ENCODE measurements at places on chromosomes 1 and 21.

GRCh38 chr1:217435204-217435603 is 195.7 kb downstream of the GPATCH2 start:
- DNase-seq: no peak

- DNase-seq: no peak
These were observed 11.4 kb upstream of the GADD45A start for GRCh38 chr1:67673468-67674201.

- no peak for DNase-seq
These were observed 670 bp downstream of the COX20 start for GRCh38 chr1:244836135-244836521.

DNA sequence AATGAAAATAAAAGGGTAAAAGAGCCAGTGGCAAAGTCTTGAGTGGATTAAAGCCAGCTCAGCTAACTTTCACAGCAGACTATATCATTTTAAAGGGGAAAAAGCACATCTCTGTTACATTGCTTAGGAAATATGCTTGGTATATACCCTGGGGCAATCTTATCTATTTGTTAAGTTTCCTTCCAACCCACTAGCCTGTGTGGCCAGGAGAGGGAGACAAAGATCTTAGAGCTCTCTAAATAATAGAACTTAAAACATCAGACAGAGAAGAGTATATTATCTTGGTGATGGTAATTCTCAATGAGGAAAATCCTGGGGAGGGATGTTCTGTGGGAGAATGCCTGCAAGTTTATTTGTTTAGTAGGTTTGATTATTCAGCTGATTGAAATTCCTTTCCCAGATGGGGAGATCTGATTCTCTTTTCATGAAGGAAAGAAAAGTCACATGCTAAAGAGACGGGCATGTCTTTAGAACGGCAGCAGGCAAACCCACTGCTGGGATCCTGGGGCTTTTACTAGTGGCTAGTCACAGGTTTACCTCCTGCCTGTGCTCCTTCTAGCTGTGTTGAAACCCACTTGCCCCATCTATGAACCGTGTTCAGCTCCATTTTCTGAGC is 3.6 kb downstream of the KCNE2 start:
- no peak for DNase-seq

DNA sequence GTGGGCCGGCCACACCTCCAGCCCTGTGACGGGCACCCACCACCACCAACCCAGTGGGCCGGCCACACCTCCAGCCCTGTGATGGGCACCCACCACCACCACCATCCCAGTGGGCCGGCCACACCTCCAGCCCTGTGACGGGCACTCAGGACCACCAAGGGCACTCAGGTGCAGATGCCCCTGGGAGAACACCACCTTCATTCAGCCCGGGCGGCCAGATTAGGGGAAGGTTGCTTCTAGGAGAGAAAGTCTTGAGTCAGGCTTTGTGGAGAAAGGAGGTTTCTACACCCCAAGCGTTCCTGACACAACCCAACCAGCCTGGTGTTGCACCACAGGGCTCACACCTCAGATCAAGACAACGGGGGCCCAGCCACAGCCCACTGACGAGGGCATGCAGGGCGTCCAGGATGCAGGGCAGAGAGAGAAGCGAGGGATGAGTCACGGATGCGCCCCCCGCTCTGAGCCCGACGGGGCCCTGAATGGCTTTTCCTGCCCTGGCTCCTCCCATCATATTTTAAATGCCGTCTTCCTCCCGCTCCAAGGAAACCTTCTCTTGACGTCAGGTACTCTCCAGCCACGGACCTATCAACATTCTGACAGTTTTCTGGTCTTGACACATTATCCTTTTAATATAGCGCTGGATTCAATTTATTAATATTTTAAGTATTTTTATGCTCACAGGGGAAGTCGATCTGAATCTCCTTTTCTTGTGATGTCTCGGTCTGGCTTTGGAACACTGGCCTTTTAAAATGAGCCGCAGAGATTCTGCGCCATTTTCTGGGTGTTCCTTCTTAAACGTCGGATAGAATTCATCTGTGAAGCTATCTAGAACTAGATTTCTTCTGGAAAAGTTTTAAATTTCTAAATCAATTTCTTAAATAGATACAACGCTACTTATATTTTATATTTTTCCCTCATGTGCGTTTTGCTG is 631 bp upstream of the SPATC1L start:
- no peak for DNase-seq

DNA sequence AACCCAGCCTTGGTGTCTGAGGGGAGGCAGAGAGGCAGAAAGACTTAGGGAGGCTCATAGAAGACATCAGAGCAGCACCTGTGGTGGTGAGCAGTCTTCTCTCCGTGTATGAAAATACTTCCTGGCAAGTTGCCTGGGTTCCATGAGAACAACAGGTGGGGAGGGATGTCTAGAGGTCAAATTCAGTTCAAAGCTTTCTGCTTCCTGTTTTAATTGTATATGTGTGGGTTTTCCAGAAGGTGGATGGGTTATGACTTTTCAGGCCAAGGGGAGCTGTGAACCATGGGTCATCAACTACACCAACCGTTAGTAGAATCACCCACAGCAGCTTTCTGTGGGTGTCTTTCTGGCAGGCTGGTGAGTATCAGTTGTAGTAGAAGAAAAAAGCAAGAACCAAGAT is 4.1 kb upstream of the FCRL2 start:
- DNase-seq: no peak

GRCh38 chr21:31098576-31099005 is 60.3 kb upstream of the KRTAP19-8 start:
- DNase-seq: peak; percentile 56

DNA sequence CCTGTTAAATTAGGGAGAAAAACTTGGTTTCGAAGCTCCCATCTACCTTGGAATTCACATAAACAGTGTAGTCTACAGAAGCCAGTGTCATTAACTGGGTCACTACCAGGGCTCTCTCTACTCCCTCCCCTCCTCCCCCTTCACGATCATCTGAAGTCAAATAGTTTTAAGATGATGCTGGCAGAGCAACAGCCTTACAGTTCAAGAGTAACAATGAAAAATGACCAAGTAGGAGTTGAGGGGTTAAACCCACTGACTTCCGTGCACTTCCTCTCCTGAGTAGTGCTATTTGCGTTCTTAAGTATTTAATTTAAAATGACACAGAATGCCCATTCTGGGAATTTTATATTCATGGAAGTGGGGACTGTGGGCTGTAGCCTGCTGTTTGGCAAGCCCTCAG is 236.9 kb downstream of the SIPA1L2 start:
- DNase-seq: no peak

DNA sequence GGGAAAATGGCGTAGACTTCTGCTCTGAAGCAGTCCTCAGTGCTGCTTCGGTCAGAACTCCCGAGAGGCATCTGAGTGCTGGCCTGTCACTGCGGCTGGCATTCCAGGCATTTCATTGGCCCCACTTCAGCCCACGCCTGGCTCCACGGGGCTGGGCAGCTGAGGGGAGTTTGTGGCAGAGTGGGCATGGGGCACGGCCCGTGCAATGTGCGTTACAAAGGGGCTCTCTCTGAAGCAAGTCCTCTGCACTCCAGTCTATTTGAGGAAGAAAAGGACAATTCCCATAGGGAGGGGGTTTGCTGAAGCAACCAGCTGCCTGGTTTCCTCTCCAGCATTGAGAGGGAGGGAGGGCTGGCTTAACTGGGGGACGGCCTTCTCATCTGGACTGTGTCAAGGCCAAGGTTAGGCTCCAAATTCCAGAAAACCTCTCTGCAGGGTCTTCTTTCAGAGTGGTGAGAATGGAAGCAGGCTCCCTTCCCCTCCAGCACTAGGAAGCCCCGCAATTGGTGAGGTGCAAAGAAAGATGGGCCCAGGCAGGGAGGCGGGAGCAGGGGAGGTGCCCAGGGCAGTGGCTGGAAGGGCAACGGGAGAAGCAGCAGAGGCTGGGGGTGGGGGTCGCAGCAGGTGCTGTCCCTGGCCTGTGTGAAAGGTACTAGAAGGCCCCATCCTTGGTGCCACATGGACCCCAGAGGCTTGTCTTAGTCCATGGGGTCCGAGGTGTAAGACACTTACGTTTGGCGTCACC is 21.1 kb upstream of the GPR157 start:
- DNase-seq: no peak

- DNase-seq: no peak
These were observed 775 bp downstream of the TMEM125 start for GRCh38 chr1:43270421-43271095.

- peak; percentile 7 for DNase-seq
These were observed 72.8 kb downstream of the PLEKHA6 start for GRCh38 chr1:204286831-204287421.

DNA sequence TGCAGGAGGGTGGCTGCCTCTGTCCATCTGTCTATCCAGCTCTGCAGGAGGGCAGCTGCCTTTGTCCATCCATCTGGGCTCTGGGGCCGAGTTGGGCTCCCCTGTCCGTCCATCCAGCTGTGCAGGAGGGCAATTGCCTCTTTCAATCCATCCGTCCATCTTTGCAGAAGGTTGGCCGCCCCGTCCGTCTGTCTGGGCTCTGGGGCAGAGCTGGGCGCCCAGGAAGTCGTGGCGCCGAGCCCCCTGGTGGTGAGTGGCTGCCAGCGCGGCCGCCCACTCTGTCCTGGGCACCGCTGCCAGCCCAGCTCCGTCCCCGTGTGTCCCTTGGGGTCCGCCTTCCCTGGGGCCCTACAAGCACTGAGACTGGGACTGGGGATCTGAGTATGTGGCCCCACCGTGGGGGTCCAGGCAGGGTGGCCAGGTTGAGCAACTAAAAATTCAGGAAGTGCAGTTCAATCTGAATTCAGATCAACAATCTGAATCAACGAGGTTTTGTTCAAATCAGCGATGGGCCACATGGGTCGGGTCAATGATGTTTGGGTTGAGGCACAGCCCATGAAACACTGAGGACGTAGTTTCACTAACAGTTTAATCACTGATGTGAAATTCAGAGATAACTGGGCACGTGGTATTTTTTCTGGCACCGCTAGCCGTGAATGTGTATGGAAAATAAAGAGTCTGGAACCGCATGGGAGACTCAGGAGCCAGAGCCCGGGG is 99.1 kb upstream of the ACTRT2 start:
- DNase-seq: peak; percentile 10

- DNase-seq: no peak
These were observed 32.0 kb upstream of the IL10 start for GRCh38 chr1:206804156-206804737.

GRCh38 chr1:67429528-67430357 is 459 bp downstream of the SERBP1 start:
- DNase-seq: peak; percentile 14

DNA sequence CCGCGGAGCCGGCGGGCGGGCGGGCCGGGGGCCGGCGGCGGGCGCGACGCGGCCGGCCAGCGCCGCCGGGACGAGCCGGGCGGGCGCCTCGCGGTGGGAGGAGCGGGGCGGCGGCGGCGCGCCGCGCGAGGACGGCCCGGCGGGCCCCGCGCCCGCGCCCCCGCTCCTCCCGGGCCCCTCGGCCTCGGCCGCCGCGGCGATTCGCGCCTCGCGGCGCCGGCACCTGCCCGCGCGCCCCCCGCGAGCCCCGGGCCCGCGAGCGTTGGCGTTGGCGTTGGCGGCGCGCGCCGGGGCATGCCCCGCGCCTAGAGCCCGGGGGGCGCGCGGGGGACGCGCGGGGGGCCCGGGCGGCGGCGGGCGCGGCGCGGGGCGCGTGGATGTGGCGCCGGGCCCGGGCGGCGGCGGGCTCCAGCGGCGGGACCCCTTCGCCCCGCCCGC is at the start of gene SKI:
SKI (plus strand) TSS at position 163 of the 438 bp plus-strand sequence. CDS start 448 bp downstream, outside the sequence.
- no peak for DNase-seq

DNA sequence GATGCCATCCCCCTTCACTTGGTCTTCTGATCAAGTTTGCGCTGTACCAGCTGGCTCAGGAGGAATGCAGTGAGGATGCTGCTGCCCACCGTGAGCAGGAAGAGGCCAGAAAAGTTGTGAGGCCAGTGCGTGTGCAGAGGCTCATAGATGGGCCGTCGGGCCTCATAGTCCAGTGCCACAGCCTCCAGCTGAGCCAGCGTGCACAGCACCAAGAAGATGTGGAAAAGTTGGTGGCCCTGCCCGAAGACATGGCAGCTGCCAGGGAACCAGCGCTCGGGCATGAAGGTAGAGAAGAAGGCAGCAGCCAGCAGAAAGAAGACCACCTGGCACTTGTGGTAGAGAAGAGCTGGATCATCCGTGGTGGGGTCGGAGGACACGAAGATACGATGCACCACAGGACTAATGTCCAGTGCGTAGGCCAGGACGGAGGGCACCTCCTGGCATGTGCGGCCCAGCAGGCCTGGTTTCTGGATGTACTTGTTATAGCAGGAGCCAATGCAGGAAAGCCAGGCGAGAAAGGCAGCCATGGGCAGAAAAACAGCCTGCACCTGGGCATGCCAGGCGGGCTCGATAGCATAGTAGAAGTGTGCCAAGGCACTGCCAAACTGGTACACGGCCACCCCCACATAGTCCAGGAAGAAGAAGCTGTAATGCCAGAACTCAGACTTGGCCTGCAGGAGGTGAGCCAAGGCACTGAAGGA is 3.7 kb upstream of the AUNIP start:
- no peak for DNase-seq

- DNase-seq: no peak
These were observed 13.2 kb downstream of the COQ8A start for GRCh38 chr1:226953175-226953800.

DNA sequence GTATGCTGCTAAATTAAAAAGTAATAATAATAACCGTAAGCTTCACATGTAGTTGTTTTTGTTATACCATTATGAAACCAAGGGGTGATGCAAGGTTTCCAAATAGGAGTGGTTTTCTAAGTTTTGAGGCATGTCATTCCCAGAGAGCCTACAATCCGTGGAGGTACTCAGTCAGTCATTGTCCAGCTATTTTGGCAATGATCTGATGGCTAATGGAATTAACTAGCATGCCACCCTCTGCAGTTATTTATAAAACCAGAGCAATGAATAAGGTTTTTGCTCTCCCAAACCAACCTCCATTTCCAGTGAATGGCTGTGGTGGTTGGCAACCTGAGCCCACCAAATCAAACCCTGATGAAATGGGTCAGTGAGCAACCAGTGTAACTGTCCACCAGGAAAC is 106.4 kb downstream of the TBX15 start:
- no peak for DNase-seq

DNA sequence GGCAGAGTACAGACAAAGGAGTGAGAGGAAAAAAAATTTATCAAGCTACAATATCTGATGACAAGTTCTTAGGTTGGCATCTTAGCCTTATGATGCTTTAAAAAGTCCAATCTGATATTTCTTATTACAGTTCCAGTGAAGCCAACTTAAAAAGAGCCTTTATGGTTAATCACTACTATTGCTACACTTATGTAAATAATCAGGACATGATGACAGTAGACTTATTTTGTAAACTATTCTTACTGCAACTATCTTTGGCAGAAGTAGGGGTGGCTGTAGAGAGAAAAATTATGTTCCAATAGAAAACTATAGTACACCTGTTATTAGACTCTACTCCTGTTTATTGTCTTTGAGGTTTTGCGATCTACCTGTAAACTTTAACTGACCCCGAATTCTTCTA is 25.8 kb upstream of the NUF2 start:
- no peak for DNase-seq

DNA sequence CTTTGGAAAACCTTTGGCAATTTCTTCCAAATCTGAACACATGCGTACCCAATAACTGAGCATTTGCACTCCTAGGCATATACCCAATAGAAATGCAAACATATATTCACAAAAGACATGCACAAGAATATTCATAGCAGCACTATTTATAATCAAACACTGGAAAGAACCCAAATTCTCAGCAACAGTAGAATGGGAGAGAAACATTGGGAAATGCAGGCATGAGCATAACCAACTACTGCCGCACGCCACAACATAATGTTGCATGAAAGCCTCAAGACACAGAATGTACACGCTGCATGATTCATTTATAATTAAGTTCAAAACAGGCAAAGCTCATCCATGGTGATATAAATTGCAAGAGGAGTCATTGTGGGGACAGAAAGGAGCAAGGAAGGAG is 69.5 kb upstream of the FBXO28 start:
- no peak for DNase-seq
